Mesenchymal stem cell (in vitro differentiated cells and primary cell): ENCODE measurements at places on chromosomes 12 and 14.
A peak's percentile ranks its signal among the peaks of the same experiment; 100 is the strongest.

DNA sequence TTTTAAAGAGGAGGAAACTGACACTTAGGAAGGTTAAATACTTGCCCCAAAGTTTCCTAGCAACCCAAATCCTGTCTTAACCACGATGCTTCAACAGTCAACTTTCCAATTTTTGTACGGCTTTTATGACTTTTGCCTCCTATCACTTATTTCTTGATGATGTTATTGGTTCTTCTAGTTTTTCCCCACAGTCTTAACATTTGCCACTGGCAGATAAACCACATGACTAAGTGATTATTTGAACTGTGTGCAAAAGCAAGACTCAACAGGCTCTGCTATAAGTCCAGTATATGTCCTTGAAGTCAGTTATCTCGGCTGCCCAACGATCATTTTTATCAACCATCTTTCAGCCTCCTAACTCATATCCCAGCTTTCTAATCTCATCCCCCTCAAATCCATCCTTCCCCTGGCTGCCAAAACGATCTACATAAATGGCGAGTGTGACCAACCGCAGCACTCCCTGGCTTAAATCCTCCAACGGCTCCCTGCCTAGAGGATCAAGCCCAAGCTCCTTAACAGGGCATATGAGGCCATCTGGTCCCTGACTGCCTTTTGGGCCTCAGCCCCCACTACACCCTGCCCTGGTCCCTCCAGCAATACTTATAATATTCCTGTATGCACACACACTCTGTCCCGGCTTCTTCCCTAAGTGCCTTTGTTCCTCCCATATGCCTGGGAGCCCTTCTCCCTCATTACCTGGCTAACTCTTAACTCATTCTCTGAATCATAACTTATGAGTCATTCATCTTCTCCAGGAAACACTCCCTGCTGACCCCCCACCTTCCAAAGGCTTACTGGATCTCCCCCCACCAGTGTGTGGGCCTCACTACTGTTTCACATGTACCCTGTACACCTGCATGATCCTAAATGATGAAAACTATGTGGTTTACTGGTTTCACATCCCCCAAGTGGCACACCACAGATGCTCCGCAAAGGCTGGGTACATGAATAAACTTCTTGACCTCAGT, 8.8 kb downstream of the VPS37B start:
- H3K36me3 ChIP-seq, result no peaks in the 10 kb centered on the region
- peak; percentile 72 for DNase-seq
- H3K4me3 ChIP-seq, result no peak overlapping the region

GRCh38 chr12:106110626-106111300, 28.0 kb downstream of the NUAK1 start:
- no peak for DNase-seq
- peaks cover 36% of the 10 kb centered on the region for H3K4me1 ChIP-seq
- no peak overlapping the region for H3K4me3 ChIP-seq
- no peaks in the 10 kb centered on the region for H3K27me3 ChIP-seq

DNA sequence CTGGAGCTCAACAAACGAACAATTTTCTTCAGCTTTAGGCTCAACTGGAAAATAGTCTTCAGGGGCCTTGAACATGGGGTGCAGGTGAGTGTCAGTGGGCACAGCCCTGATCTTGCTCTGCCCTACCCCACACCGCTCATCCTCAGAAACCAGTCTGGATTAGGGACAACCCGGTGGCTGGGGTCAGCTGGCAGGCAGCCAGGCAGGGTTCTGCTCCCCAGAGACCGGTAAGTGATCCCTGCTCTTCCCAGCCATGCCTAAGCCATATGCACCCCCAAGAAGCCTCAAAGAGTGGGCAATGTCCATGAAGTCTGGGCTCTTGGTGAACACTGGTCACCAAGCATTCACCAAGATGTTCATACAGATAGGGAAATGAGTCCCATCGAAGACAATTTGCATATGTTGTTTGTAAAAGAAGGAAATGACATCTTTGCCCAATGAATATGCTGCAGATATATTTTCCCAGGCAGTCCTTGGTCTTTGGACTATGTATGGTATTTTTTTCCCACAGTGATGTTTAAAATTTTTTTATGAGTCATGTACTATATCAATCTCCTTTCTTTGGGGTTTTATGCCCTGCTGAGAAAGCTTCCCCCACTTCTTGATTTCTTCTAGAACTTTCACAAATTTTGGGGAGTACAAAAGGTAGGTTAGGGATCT, 63.9 kb upstream of the VASH1 start:
- H3K27ac ChIP-seq, result no peak overlapping the region
- no peak overlapping the region for H3K4me3 ChIP-seq
- H3K27me3 ChIP-seq, result peaks cover 15% of the 10 kb centered on the region
- DNase-seq, result no peak

GRCh38 chr12:20489645-20490044, 121.3 kb downstream of the PDE3A start:
- peaks cover 3% of the 10 kb centered on the region for H3K4me1 ChIP-seq
- H3K36me3 ChIP-seq, result no peaks in the 10 kb centered on the region
- H3K4me3 ChIP-seq, result no peak overlapping the region
- DNase-seq, result no peak
- H3K27me3 ChIP-seq, result no peaks in the 10 kb centered on the region
- H3K27ac ChIP-seq, result no peak overlapping the region
